ENCODE measurements at places on chromosomes 2 and 18.

- no peak for DNase-seq
Measured at GRCh38 chr2:70999362-70999761, 4.7 kb upstream of the TEX261 start.

DNA sequence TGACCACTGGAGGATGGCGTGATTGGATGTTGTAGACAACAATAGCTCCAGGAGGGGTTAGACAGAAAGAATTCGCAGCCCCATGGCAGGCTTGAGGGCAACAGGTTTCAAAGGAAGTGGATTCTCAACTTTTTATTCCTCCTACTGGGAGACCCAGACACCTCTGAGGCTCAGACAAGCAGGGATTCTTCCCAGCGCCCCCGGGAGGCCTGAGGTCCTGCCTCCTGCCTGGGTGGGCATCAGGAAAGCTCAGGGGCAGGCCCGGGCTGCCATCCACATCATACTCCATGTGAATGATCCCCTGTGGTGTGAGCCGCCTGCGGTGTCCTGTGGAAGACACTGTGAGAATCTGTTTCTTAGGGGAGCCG lies 203.5 kb downstream of the CYP26B1 start:
- DNase-seq = no peak

GRCh38 chr18:9283791-9284190 lies 50.8 kb upstream of the TWSG1 start:
- no peak for DNase-seq

GRCh38 chr18:13412901-13413300 lies 194.3 kb downstream of the LDLRAD4 start:
- no peak for DNase-seq

DNA sequence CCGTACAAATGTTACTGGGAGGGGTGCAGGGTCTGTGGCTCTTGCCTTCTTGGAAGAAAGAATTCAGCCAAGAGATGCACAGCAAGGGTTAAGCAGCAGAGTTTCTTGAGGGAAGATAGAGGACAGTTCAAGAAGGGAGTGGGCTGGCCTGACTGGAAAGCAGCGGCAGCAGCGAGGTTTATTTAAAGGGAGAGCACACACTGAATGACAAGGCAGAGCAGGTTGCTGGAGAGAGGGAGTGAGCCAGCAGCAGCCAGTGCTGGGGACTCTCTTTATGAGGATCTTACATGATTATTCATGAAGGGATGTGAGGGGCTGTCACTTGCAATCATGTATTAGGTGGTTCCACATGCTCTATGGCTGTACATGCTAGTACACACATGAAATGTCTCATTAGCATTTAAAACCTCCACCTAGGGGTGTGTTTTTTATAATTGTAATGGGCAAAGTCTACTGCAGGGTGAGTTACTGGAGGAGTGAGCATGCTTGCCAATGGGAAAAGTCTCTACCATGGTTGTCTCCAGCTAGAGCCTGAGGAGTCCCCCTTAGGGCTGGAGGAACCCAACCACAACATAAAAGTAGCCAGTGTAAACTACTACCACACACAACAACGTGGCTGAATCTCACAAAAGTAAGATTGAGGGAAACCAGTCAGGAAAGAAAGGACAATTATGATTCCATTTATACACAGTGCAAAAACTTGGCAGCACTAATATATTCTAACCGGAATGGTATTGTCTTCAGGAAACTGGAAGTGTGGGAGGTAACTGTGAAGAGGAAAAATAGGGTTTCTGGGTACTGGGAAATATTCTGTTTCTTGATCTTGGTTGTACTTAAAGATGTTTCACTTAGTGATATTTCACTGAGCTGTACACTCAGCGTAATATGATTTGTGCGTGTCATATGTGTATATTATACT lies 87.6 kb upstream of the FAM110C start:
- no peak for DNase-seq

- DNase-seq = no peak
Measured at GRCh38 chr18:24031916-24032315, 17.4 kb downstream of the TTC39C start.

DNA sequence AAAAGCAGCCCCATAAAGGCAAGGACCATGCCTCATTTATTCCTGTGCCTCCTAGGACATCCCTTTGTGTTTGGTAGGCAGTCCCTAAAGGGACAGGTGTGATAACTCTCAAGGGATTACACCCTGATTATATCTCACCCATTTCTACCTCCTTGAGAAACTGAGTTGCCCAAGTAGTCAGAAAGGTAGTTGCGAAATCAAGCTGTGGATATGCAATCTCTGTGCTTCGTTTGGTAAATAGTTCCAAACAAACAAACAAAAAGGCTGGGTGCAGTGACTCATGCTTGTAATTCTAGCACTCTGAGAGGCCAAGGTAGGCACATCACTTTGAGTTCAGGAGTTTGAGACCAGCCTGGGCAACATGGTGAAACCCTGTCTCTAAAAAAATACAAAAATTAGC lies 100.2 kb upstream of the ARL5A start:
- DNase-seq = no peak

GRCh38 chr2:65309699-65310098 lies 82.1 kb downstream of the ACTR2 start:
- DNase-seq = no peak

- no peak for DNase-seq
Measured at GRCh38 chr2:150911766-150912280, 349.8 kb downstream of the RBM43 start.

GRCh38 chr2:70473101-70473722 lies 80.4 kb downstream of the TGFA start:
- no peak for DNase-seq

GRCh38 chr2:65388596-65389390 lies 43.6 kb downstream of the SPRED2 start:
- DNase-seq = no peak

DNA sequence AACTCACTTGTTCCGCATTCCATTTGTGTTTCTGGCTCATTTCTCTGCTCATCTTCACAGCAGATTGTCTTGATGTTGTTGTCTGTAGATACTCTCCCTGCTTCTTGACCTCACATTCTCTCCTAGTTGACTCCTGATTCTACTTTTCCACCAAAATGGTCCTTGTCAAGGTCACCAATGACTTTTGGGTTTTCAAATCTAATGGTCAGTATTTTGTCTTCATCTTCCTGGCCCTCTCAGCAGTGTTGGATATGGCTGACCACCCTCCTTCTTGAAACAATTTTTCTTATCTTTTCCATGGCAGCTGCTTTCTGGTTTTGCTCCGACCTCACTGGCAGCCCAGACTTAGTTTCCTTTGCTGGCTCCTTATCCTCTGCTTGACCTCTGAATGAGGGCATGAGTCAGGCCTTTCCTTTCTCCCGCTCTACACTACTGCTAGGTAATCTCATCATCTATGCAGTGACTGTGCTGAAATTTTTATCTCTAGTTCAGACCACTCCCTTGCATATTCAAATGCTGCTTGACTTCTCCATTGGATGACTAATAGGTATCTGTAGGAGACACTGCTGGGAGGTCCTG lies 386.6 kb upstream of the SPRED2 start:
- DNase-seq = no peak

DNA sequence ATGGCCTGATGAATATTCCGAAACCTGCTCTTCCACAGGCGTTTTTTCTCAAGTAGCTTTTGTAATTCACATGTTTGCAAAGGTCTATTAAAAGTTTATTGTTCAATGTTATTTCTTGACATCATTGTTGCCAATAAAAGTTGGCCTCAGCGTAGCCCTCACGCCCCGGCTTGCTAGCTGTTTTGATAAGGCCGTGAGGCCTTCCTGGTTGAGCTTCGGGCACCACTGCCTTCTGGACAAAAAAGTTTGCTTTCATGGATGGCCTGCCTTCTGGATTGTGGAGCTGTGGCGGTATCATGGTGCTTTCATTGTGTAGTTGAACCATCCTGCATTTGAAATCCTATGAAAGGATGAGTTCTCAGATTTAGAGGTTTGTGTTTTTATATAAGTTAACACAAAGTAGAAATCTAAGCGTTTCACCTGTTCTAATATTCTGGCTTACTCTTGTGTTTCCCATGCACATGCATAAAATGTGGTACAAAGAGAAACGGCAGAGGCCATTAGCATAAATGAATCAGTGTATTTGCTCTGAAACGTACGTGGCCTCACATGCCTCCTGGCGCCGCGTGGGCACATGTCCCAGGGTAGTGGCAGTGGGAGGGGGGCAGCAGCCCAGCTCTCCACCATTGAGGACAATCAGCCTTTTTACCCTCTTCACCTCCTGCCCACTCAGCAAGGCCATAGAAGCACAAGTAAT lies 134.5 kb downstream of the NCK2 start:
- no peak for DNase-seq

- no peak for DNase-seq
Measured at GRCh38 chr18:41266204-41266603, 688.8 kb upstream of the PIK3C3 start.

DNA sequence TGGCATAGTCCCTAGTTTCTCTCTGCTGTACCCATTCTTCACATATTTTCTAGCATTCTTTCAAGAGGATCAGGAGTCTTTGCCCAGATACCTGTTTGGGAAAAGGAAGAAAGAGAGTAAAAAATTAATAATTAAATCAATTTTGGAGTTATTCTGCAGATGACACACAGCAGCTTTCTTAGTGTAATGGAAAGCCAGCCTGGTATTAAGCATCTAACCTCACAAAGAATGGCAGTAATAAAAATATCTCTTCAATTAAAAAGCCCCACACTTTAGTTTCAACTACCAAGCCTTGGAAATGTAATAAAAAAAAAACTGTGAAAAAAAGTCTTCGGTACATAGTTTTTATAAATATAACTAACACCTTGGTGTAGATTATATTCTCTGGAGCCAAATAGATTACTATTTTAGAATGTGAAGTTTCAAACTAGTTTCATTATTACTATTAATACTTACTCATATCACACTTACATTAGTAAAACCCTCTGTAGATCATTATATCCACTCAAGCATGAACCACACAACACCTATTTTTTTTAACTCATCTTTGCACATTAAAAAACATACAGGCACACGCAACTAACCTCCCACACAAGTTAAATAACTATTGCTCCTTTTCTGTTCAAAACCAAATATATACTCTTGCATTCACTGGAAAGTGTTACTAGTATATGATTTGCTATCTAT lies 90.9 kb downstream of the GPD2 start:
- DNase-seq = no peak
